ENCODE measurements at places on chromosomes 4 and X.

GRCh38 chr4:173168396-173169177, at the start of gene GALNT7:
Gene GALNT7, plus strand, starts transcription at chr4:173168811. Its CDS starts 25 bp downstream, at chr4:173168836.
- no peak for DNase-seq

- DNase-seq = no peak
Observed at GRCh38 chrX:19496711-19497110, 18.6 kb downstream of the MAP3K15 start.

GRCh38 chrX:51641421-51642021, 22.8 kb upstream of the CENPVL3 start:
- DNase-seq = peak; percentile 6

- DNase-seq = no peak
Observed at GRCh38 chr4:46442963-46443362, 53.0 kb upstream of the GABRA2 start.

GRCh38 chr4:184099535-184099966, 118.1 kb downstream of the ENPP6 start:
- DNase-seq = no peak

DNA sequence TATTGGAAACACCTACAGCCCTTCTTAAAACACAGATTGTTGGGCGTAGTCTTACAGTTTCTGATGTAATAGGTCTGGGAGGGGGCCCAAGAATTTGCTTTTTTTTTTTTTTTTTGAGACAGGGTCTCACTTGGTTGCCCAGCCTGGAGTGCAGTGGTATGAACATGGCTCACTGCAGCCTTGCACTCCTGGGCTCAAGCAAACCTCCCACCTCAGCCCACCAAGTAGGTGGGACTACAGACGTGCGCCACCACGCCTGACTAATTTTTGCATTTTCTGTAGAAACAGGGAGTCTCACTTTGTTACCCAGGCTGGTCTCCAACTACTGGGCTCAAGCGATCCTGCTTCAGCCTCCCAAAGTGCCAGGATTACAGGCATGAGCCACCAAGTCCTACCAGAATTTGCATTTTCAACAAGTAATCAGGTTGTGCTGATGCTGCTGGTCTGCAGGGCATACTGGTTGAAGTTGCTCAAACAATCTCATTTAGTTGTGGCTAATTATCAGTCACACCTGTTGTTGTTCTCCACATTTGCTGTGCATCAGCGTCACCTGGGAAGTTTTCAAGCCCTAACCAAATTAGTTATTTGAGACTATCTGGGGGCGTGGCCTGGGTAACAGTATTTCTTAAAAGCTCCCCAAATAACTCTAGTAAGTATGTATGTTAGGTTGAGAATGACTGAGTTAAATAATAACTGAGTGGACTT, 14.0 kb downstream of the TMEM154 start:
- no peak for DNase-seq

Measured in GM04503 (cell line).